ENCODE measurements at places on chromosomes 7 and 10. TPM values are rescaled to one million over a fixed set of nuclear protein-coding genes. Genes with fewer than 3 reads are reported as not detected.

Gene RAB19
- total RNA-seq = not detected

Gene ADCY1
- 2.4 TPM for total RNA-seq

Gene ASB10
- total RNA-seq = 11.6 TPM

Gene NFE2L3
- 0.63 TPM for total RNA-seq

Gene CALML3
- not detected for total RNA-seq

Gene HTRA1
- 76.3 TPM for total RNA-seq

Gene KCND2
- 0.11 TPM for total RNA-seq

Gene IL6
- 3.6 TPM for total RNA-seq

Gene ARID5B
- 37.9 TPM for total RNA-seq

Gene SLC26A5
- total RNA-seq = not detected

Gene COL28A1
- 2.3 TPM for total RNA-seq

Gene HOXA3
- 0.30 TPM for total RNA-seq

Gene SHTN1
- 4.8 TPM for total RNA-seq

Gene MMP21
- total RNA-seq = 0.67 TPM

Gene IL15RA
- 9.6 TPM for total RNA-seq

Gene PHF14
- total RNA-seq = 13.0 TPM

Gene CTNNA3
- 23.8 TPM for total RNA-seq

Gene DUS4L
- total RNA-seq = 7.2 TPM

Gene LIPJ
- 0.08 TPM for total RNA-seq

Gene TMEM229A
- total RNA-seq = 1.1 TPM

Gene HGF
- 3.5 TPM for total RNA-seq

Gene FXYD4
- total RNA-seq = not detected
